ENCODE measurements at places on chromosomes 1 and 21.
A peak's percentile ranks its signal among the peaks of the same experiment; 100 is the strongest.

DNA sequence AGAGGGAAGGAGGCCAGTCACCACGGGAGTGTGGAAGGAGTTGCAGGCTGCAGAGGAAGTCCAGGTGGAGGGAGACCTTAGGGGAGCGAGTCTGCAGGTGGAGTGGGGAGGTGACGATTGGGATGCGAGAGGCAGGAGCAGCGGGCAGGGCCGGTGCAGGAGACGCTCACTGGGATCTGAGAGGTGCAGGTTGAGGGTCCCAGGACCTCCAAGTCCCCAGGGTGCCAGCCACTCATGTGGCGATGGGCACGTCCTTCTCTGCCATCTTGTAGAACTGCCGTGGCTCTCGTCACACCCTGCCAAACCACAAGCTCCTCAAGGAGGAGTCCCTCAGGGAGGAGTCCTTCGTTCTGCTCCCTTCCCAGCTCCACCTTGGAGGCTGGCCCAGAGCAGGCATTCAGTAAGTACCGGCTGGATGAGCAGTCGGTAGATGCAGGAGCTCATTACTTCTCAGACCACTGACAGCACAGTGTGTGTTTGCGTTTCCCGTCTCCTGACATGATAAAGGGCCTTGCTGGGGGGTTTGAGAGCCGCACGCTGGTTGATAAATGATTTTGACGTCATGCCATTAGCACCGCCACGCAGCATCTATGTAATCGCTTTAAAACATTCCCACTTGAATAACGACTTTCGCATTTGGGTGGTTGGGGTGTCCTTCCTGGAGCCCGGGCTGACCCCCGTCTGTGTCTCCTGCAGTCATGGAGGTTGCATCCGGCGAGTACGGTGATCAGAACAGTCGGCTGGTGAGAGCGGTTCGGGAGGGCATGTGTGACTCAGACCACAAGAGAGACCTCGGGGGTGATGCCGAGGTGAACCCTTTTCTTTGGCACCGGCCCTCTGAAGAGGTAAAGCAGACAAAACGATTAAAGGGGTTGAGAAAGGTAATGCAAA is 27.8 kb downstream of the TFF3 start:
- no peak for DNase-seq

GRCh38 chr1:58442114-58442513 is 104.4 kb downstream of the OMA1 start:
- no peak for DNase-seq

- peak; percentile 37 for DNase-seq
These were observed 39.5 kb downstream of the RASAL2 start for GRCh38 chr1:178133239-178133989.

- no peak for DNase-seq
These were observed 96.0 kb downstream of the FOXD2 start for GRCh38 chr1:47533793-47534328.

GRCh38 chr21:42550817-42551216 is 37.2 kb downstream of the SLC37A1 start:
- DNase-seq, result peak; percentile 25

DNA sequence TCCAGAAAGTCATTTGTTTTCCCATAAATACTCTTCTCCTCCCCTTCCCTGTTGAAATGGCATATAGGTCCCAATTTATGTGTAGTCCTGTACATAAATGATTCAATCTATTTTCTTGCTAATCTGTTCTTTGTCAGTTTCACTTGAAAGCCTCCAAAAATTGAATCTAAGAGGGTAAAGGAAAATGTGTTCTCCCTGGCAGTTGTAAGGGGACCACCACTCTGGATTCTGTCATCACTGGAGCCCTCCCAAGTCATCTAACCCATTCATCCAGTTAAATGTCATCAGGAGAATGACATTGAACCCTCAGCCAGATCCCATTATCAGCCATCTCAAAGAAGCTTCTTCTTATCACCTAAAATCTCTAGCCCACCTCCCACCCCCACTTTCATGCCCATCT is 35.0 kb upstream of the RNF2 start:
- DNase-seq, result no peak

Measured in OCI-M1 (cell line).